Ammon's horn (tissue), 1 donor: ENCODE measurements at places on chromosomes 4 and X.

GRCh38 chrX:63250253-63250868, 100.8 kb downstream of the SPIN4 start:
- DNase-seq: peak; percentile 51

DNA sequence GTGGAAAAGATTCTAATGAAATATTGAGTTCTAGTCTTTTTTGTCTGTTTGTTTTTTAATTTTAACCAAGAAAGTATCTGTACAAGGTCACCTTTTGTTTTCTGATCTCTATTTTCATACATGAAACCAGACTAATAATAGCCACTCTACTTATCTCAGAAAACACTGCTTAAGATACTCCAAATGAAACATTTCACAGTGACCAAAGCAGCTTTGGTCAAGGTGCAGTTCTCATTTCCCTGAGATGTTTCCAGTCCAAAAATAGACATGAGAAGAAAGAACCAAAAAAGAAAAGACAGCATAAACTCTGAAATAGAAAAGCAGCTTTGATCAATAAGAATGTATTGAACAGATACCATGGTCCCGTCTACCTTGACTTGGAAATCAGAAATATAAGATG, 782.8 kb downstream of the RAB28 start:
- DNase-seq: no peak

DNA sequence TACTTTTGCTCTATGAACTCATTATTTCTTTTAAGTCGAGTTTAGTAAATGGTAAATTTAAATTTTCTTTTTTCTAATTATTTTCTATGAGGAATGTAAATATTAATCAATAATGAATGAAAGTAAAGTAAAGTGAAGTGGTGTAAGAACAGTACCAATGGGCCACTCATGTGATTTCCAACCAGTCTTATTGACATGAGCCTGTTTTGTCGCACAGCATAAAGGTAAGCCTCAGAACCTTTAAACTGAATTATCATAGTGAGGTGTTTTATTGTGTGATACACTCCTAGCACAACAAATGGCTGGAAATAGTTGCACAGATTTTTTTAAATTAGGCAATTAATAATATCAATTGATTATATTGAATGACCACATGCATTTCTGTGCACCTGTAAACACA, 1.1 kb downstream of the ADH1C start:
- DNase-seq: no peak

DNA sequence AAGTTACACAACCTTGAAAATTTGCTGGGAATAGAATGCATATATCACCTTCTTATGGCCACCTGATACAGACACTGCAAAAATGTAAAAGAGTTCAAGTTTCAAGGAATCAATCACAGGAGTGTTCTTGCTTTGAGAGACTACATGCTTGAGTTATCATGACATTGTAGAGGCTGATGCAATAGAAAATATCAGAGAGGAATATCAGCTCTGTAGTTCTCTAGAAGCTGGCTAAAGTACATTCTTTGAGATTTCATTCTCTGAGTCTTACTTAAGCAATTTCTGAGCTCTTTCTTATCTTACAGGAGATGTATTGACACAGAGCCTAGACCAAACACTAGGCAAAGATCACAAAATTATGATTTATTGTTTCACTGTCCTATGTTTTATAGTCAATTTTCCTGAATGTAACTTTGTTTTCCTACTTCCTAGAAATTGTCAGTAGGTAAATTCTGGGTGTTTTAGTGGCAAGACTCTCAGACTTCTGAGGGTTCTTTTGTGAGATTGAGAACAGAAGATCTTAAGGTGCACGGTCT, 152.1 kb upstream of the HPGD start:
- DNase-seq: no peak

DNA sequence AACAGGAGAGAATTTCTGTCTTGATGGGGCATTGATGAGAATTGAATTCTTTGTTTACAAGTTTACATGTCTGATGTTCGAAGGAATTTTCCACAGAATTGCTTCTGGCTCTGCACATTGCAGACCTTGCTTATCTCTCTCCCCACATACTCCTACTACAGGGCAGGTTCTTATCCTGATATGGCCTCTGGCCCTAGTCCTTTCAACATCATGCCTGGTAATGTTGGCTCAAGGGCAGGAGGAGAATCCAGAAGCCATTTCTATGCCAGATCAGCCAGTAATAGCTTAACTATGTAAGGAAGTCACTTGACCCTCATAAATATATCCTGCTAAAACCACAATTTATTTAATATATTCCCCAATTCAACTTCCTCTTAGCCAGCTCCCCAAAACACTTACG, 24.3 kb upstream of the TSPAN5 start:
- DNase-seq: no peak

DNA sequence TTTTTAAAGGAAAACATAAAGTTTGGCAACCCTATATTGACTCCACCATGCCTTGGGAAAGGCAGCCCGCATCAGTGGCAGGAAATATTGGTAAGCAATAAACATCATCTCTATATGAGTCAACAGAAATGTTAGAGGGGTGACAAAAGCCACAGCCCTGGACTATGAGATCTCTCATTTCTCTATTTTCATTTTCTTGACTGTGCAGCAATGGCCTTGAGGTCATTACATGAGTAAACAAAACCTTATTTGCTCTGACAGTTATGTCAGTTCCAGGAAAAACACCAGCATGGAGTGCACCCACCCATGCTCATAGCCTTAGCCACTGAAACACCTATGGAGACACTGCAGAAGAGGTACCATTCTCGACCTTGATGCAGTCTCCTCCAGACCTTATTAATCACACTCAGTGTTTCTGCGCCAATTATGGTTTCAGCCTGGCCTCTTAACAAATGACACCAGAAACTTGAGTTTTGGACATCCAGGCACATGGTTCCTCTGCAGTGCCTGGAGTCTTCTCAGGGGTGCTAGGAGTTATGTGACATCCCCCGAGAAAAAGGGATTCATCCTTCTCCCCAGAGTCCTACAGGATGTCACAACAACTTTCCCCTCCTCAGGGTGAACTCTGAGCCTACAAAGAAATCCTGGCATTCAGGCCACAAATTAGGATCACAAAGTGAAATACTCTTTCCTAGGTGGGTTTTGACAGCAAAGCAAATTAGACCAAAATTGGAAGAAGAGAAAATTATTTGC, 16.0 kb upstream of the HPGD start:
- DNase-seq: no peak

DNA sequence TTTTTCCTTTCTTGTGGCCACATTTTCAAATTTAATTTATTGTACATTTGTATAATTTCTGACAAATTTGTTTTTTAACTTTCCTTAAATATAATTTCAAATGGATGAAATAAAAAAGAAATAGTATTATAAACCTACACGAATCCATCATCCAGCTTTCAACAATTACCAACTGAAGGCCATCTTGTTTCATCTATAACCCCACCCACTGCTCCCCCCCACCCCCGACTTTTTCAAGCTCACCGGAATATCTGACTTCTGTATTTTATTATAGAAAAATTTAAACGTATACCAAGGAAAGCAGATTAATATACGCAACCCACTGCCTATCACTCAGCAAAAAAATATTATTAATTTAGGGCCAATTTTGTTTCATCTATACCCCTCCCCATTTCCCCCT, 1.1 kb downstream of the MORF4L2 start:
- no peak for DNase-seq

DNA sequence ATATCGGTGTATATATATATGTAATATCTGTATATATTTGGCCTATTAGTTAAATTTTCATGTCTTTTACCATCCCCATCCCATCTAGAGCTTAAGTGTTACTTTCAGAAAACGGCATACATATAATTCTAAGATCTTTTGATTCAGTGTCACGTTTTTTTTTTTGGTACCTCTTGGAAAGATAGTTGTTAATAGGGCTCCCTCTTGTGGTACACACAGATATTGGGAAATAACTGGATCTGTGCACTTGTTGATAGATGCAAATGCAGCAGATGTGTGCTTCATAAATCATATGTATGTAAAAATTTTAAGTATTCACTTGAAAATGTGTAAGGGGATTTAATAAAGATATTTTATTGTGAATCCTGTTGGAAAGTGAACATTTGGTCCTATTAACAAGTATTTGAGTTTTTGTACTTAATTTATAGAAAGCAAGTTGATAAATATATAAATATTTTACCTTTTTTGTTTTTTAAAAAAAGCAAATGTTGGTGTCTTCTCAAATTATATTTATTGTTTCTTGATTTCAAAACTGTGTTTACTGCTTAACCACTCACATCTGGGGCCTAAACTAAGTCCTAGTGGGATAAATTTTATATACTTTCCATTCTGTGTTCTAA, 74.7 kb downstream of the PAQR3 start:
- peak; percentile 73 for DNase-seq

DNA sequence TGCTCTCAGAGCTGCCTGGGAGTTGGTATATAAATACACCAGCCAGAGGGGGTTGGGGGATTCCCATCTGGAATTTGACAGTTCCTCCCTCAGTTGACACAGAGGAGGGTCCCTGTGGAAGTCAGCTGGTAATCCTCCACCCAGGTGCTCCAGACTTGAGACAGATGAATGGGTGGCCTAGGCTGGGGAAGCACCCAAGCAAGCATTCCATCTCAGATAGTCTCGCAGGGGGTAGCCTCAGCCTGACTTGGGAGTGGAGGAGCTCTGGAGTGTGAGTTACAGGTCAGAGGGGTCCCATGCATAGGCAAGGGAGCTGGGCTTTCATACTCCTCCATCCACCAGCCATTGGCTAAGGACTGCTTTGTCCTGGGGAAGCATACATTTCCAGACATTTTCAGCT, 229.3 kb upstream of the BCOR start:
- no peak for DNase-seq

DNA sequence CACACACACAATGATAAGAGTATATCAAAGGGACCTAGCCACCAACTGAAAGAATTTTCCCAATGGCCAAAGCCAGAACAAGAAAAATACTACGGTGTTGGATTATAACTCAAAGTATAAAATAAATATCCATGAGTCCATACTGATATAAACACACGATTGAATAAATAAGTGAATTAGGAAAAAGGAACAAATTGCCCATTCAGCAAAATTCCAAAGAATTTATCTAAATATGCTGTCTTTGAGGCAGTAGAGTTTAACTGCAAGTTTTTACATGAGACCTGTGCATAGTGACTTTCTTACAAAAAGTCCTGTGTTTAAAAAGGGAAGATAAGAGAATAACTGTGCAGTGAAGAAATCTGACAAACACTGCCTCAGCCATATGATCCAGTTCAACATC, 278.8 kb upstream of the PPARGC1A start:
- no peak for DNase-seq

DNA sequence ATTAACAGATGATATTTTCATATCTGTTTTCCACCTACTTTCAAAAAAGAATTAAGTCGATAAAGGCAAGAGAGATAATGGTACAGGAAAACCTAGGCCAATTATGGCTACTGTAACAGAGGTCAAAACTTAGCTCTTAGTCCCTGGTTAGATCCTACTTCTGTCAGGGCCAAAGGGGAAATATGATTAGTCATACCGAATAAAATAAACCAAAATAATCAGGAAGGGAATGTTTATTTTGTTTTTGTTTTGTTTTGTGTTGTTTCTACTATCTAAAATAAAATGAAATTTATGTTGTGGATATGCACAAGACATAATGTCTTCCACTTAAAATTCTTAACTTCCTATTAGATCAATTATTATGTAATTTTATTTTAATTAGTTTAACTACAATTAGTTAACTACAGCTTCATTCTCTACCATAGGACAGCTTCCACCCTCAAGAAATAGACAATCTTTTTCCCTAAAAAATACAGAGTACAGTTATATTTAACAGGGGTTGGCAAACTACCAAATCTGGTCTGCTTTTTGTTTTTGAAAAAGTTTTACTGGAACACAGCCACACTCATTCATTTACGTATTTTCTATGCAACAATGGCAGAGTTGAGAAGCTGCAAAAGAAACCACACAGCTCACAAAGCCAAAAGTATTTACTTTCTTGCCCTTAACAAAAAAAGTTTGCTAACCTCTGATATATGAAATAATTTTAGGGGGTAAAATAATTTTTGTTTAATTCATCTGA, 25.4 kb downstream of the TMEM47 start:
- no peak for DNase-seq

- no peak for DNase-seq
These were observed 1.3 kb upstream of the SEPSECS start for GRCh38 chr4:25161593-25161950.
